ENCODE measurements at places on chromosomes 3 and 15.

GRCh38 chr3:72811571-72811970 is 36.7 kb downstream of the SHQ1 start:
- DNase-seq, result no peak

DNA sequence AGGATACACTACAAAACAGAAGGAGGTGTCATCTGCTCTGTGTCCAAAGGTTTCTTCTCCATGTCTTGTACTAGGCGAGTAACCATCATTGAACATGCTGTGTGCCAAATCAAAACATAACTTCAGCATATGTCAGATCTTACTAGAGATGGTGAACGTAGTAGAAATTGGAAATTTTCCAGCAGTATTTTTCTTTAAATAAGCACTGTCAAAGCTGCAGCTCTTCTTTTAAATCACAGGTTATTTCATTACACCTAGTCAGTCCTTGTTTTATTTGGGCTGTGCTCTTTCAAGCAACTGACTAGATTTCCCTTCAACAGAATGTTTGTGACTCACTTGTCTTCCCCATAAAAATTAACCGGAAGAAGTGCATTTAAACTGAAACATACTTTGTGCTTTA is 46.5 kb downstream of the MSL2 start:
- DNase-seq, result no peak

DNA sequence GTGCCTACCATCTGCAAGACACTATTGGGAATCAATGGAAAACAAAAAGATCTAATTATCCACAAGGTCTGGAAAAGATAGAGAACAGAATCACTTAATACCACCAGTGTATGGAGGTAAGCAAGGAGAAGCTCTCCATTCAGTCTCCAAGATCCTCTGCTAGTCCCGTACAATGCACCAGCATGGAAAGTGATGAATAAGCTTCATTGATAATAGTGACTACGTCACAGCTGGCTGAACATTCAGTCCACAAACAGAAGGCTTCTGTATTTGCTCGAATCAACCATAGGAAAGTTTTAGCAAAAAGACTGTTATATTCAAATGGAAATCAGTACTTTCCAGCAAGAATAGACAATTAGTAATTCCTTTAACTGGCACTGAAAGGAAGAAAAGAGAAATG is 42.9 kb downstream of the IGSF11 start:
- DNase-seq, result no peak

DNA sequence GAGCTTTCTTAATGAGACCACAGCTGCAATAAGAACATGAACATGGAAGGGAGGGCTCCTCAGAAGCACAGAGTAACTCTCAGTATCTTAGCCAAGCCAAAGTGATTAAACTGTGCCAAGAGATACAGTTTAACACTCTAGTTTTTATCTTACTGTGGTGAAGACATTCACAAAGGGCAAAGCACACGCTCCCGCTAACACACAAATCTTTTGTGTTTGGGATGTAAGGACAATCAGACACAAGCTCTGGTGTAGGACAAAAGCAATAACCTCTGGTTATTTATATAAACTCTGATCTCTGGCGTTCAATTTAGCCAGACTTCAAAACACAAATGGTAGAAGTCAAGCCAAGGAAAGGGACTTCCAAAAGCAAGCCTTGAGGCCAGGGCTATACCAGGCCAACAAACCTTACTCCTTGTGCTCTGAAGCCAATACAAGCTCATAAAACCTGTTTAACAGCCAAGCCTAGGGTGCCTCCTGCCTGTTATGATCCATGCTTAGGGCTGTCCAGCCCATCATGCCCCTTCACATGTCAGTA is 27.8 kb downstream of the DPH3 start:
- DNase-seq, result no peak

- no peak for DNase-seq
Measured at GRCh38 chr15:83926116-83926515, 272.2 kb downstream of the ADAMTSL3 start.

GRCh38 chr15:80201256-80202015 is 48.6 kb downstream of the FAH start:
- DNase-seq, result no peak

- DNase-seq, result no peak
Measured at GRCh38 chr15:89139613-89140499, 51.6 kb downstream of the ABHD2 start.

GRCh38 chr15:45523166-45523460 is 558 bp upstream of the SLC30A4 start:
- DNase-seq, result no peak

DNA sequence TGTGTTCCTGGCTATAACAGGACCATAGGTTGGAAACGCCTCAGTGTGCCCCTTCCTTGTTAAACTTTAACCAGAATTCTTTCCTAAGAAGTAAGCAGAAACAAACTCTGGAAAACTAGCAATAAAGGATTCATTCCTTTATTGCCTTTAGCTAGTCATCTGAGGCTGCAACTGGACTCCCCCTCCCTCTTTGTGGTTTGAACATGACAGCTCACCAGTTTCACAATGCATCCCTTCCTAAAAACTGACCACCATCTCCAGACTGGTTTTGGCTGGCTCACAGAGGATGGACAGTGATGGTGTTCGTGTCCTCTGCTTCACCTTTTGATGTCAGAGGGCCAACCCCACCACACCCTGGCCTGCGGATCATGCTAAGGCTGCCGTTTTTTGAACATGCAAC is 27.9 kb upstream of the TGFBR2 start:
- DNase-seq, result peak; percentile 37
